Activated CD4-positive, alpha-beta T cell treated with anti-CD3 and anti-CD28 coated beads for 48 hours (primary cell): ENCODE measurements at places on chromosomes 6 and 20.

- DNase-seq, result no peak
Observed at GRCh38 chr6:167937948-167938911, 59.2 kb upstream of the KIF25 start.

DNA sequence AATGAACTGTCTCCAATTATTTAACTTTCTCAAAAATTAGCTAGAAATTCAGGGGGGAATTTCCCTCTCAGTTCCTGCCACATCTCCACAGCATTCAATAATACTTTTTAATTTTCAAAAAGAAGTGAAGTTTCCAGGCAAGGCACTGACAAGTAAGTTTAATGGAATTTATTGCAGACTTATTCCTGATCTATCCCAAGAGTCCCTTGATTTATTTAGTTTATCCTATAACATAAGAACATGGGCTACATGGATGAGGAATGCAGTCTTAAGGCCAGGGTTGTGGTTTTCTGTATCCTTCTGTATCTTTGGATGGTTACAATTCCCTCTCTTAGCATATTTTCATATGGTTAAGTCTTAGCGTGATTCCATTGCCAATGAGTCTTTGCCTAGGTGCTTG, 126.5 kb downstream of the TSHZ2 start:
- DNase-seq, result no peak

GRCh38 chr20:9490631-9491030, 23.8 kb upstream of the LAMP5 start:
- no peak for DNase-seq

DNA sequence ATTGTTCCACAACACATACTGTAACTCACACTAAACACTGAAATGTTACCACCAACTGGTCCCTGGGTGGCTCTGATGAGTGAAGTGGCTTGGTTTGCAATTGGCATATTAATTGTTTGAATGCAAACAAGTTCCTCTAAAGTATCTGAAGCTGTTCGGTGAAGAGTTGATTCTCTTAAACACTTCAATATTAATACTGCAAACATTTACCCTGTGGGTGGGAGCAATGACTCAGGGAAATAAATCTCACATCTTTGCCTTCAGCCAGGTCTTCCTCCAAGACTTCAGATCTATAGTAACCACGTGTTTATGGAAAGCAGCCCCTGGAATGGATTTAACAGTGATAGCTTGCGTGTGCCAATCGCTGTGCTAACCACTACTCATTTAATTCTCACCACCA, 176.0 kb downstream of the MAFB start:
- no peak for DNase-seq

GRCh38 chr6:35824552-35825192, 19.5 kb downstream of the LHFPL5 start:
- no peak for DNase-seq

GRCh38 chr6:30779850-30780641, 35.7 kb upstream of the IER3 start:
- no peak for DNase-seq

GRCh38 chr6:64890609-64891008, 816.4 kb downstream of the EYS start:
- no peak for DNase-seq

- no peak for DNase-seq
Observed at GRCh38 chr6:129565811-129566210, 144.2 kb downstream of the ARHGAP18 start.

DNA sequence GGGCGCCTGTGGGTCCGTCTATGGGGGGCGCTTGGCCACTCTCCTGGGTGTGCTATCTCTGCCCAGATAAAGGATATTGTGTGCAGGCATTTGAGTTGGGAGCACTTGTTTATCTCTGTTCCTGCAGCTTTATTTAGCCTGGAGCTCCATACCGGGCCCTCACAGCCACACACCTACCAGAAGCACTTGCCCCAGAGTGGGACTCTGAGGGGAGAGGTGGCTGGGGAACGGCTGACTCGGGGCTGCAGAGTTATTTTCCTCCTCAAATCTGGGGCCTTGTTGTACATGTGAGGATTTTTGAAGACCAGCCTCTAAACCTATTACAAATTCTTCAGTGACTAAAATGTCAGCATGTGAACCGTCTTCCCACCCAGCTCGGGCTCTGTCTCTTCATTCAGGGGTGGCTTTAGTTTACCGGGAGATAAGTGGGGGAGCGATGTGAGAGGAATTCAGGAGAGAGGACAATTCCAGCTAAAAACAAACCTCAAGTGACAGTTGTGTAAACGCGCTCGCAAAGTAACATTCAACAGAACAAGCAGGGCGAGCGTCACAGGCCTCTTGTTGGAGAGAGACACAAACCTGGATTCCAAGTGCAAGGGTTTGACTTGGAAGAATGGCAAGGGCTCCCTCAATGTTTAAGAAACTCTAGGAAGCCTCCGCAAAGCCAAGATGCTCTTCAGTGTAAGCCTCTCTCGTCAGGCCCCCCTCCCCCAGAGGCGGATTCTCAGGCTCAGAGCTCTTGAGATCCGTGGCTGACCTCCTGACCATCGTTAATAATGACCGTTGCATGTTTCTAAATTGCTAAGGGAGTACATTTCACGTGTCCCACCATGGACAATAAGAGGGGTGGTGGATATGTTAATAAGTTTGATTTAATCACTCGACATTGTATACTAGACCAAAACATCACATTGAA, 548.9 kb downstream of the QKI start:
- no peak for DNase-seq

DNA sequence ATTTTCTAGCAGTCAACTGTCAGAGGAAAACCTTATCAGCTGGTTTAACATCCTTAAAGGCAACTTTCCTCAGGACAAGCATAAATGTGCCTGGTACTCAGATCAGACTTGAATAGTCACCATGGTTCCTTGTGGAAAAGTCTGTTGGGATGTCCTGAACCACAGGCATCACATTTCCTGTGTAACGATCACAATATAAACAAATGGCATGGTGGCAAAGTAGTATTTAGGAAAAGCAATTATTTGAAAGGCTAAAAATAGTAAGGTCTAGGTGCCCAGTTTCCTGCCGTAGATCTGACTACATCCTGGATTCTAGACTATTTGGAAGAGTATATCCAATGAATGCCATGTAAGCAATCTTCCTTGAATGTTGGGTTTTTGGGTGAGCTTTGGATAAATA, 271.9 kb upstream of the AGPAT4 start:
- no peak for DNase-seq

GRCh38 chr6:9248133-9248532, 812.8 kb upstream of the SLC35B3 start:
- DNase-seq, result no peak

DNA sequence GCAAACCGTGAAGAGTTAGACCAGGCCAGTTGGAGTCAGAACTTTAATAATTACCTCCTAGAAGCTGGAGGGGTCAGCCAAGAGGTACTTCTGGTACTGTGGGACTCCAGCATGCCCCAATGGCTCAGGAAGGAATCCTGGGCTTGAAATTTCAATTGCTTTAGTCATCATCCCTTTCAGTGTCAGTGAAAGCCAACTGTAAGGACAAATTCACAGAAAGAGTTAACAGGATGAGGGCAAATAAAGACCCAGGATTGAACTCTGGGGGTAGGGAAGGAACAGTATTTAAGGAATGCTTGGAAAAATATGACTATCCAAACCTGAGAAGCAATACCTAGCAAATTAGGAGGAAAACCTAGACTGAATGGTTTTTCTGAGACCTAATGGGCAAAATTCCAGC, 735.1 kb upstream of the MARCKS start:
- DNase-seq, result no peak

DNA sequence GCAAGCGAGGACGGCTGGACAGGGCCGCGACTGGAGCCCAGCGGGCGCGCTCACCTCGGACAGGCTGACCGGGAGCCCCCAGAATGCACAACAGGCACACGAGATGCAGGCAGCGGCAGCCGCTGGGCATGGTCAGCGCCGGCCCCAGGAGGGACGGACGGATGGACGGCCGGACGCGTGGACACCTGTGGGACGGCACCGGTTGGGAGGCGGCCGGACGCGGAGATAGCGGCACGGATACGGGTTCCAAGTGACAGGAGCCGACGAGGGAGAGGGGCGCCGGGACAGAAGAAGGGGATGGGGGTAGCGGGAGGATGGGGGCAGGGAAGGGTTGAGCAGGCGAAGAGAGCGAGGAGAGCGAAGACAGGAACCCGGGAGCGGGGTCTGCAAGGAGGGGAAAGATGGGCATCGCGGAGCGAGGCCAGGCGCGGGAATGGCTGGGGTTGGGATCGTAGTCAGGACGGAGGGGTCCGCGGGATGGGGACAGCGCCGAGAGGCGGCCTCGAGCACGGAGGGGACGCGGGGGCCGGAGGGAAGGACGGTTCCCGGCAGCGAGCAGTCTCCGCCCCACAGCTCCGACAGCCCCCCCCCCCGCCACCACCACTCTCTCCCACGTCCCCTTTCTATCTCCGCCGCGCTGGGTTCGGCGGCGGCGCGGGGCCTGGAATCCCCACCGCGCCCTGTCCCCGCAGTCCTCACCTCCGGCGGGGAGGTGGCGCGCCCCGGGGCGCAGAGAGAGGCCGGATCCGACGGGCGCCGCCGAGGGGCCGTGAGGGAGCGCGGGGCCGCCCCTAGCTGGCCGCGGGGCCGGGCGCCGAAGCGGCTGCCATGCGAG, 435 bp downstream of the DLK2 start:
- peak; percentile 34 for DNase-seq

- no peak for DNase-seq
Observed at GRCh38 chr20:56195946-56196345, 52.6 kb upstream of the MC3R start.

DNA sequence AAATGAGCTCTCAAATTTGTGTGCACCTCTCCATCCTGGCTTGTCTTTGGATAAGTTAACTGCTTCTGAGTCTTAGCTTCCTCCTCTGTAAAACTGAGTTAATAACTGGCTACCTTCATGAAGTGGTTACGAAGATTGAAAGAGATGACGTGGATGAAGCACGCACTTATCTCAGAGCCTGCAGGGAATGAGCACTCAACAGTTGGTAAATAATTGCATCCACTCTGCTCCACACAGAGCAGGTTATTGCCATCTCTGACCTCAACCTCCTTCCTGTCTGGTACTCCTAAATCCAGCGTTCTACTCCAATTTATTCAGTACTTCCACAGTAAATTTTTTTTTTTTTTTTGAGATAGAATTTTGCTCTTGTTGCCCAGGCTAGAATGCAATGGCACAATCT, 6.9 kb downstream of the AURKA start:
- no peak for DNase-seq

GRCh38 chr6:159017757-159018559, 18.0 kb upstream of the RSPH3 start:
- no peak for DNase-seq

DNA sequence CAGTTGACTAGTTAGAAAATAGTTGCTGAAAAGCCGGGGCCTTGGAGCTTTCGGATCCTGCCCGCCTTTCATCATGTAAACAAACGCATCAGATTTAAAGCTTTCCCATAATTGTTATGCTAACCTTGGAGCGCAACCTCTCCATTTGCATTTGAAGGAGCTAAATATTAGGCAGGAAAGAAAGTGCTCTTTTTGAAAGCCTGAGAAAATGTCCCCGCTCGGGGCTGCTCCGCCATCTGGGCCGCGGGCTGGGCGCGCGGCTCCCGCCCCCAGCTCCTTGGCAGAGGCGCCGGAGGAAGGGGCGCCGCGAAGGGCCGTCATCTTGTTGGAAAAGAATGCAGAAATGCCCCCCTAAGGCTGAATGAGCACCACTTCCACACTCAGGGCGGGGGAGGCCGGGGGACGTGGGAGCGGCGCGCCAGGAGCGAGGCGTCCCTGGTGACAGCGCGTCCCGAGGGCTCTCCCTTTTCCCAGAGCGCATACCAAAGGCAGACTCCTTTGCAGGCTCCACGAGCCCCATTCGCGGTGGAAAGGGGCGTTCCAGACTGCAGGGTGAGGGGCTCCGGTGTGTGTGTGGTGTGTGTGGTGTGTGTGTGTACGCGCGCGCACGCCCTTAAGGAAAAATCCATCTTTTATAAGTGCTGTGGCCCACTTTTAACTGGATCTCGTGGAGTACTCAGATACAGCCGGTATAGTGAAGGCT, 145.6 kb upstream of the ID4 start:
- DNase-seq, result no peak

- DNase-seq, result no peak
Observed at GRCh38 chr6:112522587-112522986, 175.5 kb downstream of the RFPL4B start.

DNA sequence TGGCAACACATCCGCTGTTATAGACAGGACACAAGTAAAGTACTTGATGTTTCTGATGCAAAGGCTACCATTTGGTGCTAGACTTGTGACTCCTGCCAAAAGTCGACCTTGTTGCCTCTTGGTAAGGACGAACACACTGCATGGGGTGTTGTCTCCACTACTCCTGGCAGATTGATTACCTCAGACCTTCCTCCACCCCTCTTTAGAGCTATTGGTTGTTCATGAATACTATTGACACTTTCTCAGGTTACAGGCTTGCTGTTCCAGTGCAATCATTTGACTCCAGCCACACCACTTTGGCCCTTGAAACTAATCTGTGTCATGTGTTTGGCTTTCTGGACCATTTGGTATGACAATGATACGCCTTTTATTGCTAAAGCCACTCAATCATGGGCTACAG, 62.3 kb downstream of the TRMT11 start:
- DNase-seq, result no peak
